Mesenteric fat pad (tissue), 1 donor: ENCODE measurements at places on chromosomes 3 and 15.

DNA sequence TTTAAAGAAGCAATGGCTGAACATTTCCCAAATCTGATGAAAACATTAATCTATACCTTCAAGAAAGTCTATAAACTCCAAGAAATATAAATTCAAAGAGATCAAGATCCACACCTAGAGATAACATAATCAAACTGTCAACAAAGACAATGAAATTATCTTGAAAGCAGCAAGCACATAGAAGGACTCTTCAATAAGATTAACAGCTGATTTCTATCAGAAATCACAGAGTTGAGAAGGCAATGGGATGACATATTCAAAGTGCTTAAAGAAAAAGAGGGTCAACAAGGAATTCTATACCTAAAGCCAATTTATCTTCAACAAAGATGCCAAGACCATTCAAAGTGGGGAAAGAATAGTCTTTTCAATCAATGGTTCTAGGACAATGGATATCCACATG, 41.1 kb upstream of the LAMP3 start:
- no peak for DNase-seq

- DNase-seq: peak; percentile 89
Observed at GRCh38 chr3:52533623-52534280, at the start of gene NT5DC2. TSS of gene NT5DC2 (minus strand) at chr3:52533857. CDS start at chr3:52533737, 120 bp downstream.

- DNase-seq: peak; percentile 98
Observed at GRCh38 chr3:50272911-50273688, 4.2 kb downstream of the SEMA3B start.

- DNase-seq: no peak
Observed at GRCh38 chr3:152404976-152405375, 136.2 kb downstream of the MBNL1 start.

DNA sequence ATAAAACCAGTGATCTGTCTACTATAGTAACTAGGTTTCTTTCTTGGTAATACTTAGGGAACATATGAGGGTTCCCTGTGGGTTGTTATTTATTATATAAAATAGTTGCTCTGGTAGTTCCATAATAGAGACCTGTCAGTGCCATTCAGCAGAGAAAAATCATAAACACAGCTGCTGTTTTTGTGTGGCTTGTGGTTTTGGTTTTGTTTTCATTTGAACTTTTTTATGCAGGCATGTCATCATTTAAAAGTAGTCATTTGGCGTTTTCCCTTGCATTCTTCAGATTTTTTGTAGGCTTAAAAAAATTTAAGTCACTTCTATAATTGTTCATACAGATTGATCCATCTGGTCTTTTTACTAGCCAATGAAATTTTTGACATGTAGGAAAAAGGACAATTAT, 47.9 kb downstream of the PIK3CA start:
- DNase-seq: no peak

DNA sequence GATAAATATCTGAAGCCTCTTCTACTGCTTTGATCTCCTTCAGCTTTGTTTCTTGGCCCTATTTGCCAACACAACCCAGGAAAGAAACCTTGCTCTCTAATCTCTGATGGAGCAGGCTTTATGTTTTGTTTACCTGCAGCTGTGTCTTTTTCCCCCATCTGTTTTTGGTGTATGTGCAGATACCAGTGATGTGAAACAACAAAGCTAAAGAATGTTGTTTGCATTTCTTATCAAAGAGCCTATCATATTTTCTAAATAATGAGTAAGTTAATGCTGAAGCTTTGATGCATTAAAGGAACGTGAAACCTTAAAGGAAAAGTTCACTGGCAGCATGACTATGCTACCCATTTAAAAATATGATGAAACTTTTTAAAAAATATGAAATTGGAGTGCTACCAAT, 238.4 kb downstream of the NEK10 start:
- DNase-seq: no peak

DNA sequence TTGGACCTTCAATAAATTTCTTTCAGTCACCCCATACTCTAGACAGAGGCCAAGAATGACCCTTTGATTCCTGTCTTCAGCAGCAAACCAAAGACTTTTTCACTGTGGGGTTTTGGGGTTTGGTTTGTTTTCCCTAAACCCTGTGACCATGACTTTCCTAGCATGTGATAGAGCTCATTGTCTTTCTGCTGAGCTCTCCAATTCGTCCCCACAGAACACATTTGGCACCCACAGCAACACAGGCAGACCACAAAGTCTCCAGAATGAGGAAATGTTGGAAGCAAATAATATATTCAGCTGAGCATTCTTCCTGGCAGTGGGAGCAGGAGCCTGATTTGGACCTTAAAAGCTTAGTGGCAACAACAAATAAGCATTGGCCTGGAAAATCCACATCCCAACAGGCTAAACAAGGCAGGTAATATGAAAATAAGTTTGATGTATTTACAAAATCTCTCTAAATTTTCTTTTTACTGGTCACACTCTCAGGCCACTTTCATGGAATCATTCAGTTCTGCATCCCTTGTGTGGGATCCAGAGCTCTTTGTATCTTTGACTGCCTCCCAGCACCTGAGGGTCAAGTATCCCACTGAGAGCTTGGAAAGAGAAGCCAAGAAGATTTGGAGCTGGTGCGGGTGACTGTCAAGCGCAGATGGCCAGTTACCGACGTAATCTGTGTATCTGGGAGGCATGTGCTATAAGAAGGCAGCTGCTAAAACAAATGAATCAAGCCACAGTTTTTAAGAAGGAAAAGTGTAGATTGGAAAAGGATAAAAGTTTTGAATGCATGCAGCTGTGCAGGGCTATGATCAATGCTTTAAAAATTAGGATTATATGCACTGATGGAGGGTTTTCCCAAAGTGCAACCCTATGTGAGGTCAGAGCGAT, 36.5 kb upstream of the CPB1 start:
- DNase-seq: no peak

GRCh38 chr3:186783731-186784515, 546 bp downstream of the EIF4A2 start:
- DNase-seq: peak; percentile 94
